Activated CD8-positive, alpha-beta memory T cell treated with anti-CD3 and anti-CD28 coated beads for 1 hour (primary cell): ENCODE measurements at places on chromosomes 4 and X.

- DNase-seq, result no peak
Measured at GRCh38 chr4:178752954-178753525, 1310.8 kb upstream of the AGA start.

DNA sequence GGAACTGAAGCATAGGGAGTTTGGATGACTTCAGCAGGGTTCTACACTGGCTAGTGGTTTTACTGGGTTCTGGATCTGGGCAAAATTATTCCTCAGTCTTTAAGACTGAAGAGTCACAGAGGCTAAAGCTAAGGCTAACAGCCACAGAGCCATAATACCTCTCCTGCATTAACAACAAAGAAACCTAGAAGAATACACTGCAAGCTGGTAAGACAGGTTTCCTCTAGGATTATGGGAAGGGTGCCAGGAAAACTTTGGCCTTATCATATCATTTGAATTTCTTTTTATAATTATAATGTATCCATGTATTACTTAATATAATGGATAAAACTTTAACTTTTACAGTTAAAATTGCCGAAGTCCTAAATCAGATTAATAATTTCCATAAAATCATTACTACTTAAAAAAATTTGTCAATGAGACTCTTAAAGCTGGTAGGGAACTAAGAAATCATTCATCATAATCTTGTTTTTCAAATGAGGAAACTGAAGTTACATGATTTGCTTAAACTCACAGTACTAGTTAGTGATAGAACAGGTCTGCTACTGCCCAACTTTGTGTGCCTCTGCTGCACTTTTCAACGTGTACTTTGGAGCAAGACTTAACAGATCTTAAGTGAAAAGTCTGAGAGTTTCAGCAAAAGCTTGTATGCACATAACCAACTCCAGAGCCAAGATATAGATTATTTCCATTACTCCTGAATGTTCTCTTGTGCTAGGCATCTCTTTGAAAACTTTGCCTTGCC, 24.2 kb upstream of the PGRMC2 start:
- DNase-seq, result no peak

GRCh38 chr4:37864786-37865185, 26.1 kb upstream of the TBC1D1 start:
- no peak for DNase-seq

DNA sequence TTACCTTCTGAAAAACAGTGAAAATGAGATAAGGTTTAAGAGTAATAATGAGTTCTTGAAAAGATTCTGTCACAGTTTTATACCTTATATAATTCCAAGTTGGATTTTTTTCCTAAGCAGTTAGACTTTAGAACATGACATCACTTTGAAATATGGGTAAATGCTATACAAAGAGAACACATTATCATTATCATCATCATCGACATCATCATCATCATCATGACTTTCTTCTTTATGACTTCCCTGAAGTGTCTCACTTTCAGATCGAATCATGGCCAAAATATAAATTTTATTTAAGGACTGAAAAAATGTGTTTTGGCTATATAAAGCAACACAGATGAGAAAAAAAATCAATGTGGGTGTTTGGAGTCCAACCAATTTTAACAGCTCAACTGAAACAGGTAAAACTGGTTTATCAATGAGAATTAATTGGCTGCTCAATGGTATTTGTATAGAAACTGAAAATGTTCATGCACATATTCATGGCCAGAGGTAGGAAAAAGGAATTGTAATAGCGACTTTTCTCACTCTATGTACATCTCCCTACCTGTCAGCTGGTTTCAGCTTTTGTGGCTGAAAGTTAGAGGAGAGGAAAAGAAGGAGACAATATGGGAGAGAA, 243.1 kb upstream of the GPC4 start:
- DNase-seq, result no peak

- DNase-seq, result no peak
Measured at GRCh38 chrX:105098201-105098600, 122.3 kb downstream of the TEX13A start.
